ENCODE measurements at places on chromosomes 16 and 17.

GRCh38 chr17:33786478-33786877, 468.6 kb upstream of the CCL2 start:
- no peak for DNase-seq

GRCh38 chr16:79318143-79318899, 282.2 kb downstream of the MAF start:
- no peak for DNase-seq

GRCh38 chr16:54062361-54063278, 224.0 kb downstream of the IRX3 start:
- DNase-seq: no peak

DNA sequence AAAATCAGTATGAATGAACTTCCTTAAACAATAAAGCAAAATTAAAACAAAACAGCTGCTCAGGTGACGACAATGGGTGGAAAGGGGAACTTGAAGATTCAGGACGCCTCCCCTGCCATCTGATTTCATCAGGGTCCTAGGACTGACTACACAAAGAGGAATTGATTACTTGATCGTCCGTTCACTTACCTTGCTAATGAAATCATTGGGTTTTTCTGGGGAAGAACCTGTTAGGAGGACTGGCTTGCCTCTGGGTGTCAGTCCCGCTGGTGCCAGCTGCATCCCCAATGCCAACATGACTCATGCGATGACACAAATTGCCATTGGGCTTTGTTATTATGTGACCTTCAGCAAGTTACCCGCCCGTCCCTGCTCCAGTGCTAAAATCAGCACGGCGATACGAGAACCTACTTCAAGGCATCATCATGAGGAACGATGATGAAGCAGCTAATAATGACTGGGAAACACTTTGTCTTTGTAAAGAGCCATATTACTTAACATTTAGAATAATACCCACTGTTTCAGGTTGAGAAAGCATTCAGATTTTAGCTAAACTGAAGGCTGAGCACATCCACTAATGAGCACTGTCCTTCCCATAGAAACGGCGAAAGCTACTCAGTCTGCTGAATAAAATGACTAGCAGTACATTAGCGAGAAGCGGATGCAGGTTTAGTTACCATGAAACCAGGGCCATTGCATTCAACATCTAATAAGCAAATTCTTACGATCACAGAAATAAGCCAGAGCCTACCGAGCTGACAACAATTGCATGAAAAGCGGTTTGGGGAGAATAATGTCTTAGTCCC, 139.4 kb downstream of the ZFHX3 start:
- DNase-seq: peak; percentile 72

- DNase-seq: no peak
Measured at GRCh38 chr17:66492561-66493005, 190.2 kb downstream of the PRKCA start.

DNA sequence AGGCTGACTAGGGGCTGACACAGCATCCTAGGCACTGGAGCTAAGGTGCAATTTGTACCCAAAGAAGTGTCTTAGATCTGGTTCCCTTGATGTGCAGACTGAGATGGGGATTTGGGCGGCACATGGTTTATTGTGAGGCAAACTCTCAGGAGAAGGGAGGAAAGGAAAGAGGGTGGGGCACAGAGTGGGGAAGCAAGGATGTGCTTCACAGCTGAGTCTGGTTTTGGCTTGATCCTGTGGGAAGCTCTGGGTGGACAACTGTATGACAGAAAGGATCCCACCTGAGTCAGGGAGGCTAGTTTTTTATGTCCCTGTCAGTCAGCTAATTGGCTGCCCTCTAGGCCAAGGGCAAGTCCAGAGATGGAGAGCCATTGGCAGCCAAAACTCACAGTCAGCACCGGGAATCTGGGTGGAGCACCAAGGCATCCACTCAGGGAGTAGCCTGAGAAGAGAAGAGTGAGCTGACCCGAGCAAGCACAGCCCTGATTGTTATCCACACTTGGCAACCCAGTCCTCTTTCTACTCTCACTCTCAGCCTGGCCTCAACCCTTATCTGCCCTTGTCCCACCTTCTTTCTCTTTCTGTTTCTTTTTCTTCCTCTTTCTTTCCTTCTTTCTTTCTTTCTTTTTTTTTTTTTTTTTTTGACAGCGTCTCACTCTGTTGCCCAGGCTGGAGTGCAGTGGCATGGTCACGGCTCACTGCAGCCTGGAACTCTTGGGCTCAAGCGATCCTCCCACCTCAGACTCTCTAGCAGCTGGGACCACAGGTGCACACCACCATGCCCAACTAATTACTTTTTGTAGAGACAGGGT, 12.0 kb downstream of the ARL4D start:
- no peak for DNase-seq

- DNase-seq: no peak
Measured at GRCh38 chr17:69141431-69142174, at the start of gene ABCA6. Gene ABCA6, minus strand, starts transcription at chr17:69141895. Its CDS starts 1,192 bp downstream, at chr17:69140703.

- DNase-seq: no peak
Measured at GRCh38 chr16:85567935-85568334, 45.2 kb upstream of the GSE1 start.

DNA sequence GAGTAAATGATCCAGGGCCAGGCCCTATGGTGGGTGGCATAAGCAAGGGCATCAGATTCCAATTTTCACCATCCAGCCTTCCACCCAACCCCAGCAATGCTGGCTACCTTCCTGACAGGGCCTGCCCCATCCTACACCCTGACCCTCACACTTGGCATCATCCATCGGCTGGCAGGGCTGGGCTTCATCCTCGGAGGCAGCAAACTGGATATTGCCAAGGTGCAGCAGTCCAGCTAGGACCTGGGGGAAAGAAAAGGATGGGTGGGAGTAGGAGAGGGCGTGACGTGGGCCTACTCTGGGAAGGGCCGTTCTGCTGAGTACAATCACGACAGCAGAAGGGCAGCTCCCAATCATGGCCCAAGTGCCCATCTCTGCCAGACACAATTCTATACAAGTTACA, 23.5 kb downstream of the MYO19 start:
- no peak for DNase-seq

DNA sequence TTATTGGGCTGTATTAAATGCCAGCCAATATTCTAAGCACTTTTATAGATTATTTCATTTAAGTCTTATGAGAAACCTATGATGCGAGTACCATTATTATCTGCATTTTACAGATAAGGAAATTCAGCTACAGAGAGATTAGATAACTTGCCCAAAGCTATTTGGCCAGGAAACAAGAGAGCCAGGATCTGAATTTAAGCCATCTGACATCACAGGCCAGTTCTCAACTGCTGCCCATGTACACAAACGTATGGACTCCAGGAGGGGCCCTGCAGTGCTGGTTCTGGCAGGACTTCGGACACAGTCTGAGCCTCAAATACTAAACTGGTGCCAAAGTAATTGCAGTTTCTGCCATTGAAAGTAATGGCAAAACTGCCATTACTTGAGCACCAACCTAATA, 40.2 kb downstream of the CPPED1 start:
- no peak for DNase-seq

GRCh38 chr17:81371910-81372760, 23.1 kb upstream of the BAHCC1 start:
- no peak for DNase-seq

DNA sequence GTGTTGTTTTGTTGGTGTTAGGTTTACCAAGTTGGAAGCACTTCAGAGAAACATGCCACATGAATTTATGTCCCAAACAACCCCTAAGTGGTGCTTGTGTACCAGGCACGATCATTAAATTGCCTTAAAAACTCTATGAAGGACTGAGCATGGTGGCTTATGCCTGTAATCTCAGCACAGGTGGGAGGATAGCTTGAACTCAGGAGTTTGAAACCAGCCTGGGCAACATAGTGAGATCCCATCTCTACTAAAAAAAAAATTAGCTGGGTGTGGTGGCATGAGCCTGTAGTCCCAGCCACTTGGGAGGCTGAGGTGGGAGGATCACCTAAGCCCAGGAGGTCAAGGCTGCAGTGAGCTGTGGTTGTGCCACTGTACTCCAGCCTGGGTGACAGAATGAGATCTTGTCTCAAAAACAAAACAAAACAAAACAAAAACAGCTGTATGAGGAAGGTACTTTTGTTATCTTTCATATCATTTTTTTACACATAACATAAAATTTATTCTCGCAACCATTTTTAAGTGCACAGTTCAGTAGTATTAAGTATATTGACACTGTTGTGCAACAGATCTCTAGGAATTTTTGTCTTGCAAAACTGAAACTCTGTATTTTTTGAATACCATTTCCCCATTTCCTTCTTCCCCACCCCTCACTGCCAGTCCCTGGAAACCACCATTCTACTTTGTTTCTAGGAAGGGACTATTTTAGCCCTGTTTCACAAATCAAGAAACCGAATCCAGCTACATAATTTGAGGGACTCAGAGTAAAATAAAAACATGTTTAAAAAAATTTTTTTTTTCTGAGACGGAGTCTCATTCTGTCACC, 14.3 kb upstream of the RBBP6 start:
- DNase-seq: no peak

DNA sequence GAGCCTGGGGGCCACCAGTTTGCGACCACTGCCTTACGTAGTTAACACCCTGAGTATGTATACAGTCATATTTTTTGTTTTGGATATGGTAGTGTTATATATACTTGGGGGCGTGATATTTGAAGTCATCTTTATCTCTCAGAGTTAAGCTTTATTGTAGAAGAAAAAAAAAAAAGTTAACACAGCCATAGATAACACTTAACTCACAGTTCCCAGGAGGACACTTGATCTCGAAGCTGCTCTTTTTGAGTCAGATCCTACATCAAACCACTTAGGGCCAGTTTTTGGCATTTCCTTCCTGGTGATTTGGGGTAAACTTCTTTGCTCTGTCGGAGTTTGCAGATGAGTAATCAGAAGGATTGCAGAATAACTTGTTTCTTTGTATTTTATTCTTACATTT, 5.8 kb downstream of the ITPRIPL2 start:
- DNase-seq: no peak

- no peak for DNase-seq
Measured at GRCh38 chr16:88408561-88409142, 25.9 kb downstream of the ZNF469 start.

DNA sequence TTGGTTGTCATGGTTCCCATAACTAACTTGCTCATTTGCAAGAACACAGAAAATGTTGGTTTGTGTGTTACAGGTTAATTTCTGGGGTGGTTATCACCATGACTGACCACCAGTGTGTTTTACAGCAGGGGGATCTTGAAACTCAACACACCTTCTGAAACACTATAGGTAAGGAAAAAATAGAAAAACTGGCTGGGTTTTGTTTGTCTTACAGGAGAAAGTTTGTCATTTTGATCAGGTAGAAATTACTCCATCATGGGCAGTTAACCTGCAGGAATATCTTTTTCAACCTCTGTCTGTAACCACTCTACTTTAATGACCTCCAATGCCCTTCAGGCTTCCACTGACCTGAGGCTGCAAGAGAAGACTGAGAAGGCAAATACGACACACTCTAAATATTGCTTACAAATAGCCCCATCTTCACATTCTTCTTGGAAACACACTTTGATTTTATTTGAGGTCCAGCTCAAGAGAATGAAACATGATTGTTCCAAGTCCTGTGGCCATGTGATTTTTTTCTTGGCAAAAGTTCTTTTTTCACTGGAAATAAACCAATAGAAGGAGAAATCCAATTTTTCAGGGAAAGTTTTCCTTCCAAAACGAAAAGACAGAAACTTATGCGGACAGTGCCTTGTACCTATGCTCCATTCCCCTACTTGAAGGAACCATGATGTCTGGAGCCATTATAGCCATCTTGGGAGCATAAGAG, 428.7 kb upstream of the SALL1 start:
- no peak for DNase-seq

GRCh38 chr17:56933868-56934267, 20.0 kb upstream of the TRIM25 start:
- no peak for DNase-seq

DNA sequence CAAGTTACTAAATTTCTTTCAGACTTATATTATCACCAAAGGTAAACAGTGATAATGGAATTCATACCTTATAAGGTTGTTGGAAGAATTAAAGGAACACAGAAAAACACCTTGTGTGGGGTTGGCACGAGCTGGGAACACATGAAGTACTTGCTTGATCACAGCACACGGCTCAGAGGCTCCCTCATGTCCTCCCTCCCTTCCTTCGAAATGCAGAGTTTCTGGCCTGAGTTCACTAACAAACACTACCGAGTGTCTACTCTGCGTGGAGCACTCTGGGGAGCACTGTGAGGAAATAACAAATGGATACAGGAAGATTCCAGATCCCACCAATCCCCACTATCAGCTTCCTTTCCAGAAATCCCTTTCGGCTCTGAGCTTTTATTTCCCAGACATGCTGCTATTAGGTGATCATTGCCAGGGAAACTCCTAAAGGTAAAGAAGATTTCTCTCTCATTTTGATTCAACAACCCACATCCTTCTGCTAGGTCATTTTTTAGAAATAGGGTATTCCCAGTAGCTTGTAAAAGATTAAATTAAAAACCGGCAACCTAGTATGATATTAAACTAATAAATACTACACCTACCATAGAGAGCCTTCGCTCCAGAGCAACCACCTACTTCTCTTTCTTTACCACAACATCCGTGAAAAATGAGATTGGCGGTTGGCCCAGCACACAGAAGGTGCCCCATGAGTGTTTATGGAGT, 6.1 kb upstream of the HNF1B start:
- DNase-seq: no peak

- DNase-seq: no peak
Measured at GRCh38 chr17:65712383-65713267, 151.2 kb upstream of the AXIN2 start.

DNA sequence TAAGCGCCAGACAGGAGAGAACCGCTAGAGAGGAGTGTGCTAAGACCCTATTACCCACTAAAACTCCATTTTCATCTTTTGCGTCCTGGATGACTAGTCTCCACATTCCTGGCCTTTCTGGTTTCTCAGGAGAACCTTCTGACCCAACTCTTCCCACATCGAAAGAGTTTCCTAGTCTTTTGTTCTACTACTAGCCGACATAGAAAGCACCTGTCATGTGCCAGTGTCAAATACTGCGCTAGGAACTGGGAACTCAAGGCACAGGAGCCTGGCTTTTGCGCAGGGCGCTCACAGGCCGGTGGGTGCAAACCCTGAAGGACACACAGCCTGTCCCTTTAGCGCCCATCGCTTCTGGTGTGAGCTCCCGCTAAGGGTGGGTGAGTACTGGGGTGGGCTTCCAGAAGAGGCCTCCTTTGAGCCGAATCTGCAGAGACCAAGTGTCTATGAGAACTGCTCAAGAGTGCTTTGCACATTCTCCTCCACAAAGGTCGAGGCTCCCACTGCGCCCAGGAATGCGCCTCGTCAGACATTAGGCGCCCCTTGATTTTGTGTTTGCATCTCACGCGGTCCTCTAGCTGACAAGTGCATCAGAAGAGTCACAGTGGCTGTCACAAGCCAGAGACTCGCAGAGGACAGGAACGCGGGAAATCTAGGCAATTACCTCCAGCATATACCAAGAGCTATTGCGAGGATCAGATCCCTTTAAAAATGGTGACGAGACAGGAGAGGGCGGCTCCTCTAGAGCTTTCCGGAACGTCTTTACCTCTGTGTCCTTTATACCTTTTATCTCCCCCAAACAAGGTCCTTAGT, 2.0 kb upstream of the PSMB3 start:
- DNase-seq: no peak

- DNase-seq: no peak
Measured at GRCh38 chr17:41968676-41969075, 2.1 kb downstream of the CNP start.

DNA sequence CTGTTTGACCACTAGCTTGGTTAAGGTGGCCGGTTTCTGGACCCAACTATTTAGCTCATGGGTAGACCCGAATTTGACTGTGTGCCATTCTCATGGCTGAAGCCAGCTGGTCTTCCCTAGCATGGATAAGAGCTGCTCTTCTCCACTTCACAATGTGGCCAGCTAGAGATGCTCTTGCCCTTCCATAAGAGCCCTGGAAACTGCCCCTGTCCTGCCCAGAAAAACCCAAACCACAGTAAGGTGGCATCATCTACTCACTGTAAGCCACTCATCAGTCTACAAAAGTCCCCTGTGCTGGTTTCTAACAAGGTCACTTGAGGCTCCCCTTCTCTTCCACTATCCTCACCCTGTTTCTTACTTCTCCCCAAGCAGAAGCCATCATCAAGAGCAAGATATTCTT, 165.1 kb downstream of the HS3ST2 start:
- DNase-seq: no peak

All from CD4-positive, alpha-beta T cell treated with Interleukin-15 for 1 hour (primary cell).